Cortex of kidney (tissue), 1 donor: ENCODE measurements at places on chromosomes 7 and 10.

GRCh38 chr10:132066186-132066585 is 440 bp downstream of the JAKMIP3 start:
- DNase-seq = no peak

- no peak for DNase-seq
Observed at GRCh38 chr10:10044922-10045764, 972.5 kb upstream of the CELF2 start.

- DNase-seq = no peak
Observed at GRCh38 chr10:6058682-6059475, 3.3 kb downstream of the IL2RA start.

- no peak for DNase-seq
Observed at GRCh38 chr7:86768394-86768793, 124.7 kb downstream of the GRM3 start.

DNA sequence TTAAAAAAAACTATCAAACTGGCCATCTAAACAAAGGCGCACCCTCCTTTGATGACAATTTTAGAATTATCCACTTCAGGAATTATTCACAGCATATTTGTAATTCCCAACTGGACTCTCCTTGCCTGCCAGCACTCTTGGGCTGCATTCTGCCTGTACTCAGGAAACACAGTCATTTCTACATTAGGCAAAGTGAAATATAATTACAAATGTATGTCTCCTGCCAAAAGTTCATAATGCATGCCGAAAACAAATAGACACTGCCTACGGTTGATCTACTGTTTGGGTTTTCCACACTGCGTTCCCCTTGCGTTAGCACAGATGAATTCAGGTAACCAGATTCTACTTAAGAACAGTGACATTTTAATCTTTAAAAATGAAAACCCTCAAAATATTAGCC is 1.9 kb downstream of the HGF start:
- no peak for DNase-seq

GRCh38 chr7:92417913-92418312 is 29.4 kb upstream of the GATAD1 start:
- DNase-seq = no peak

- DNase-seq = no peak
Observed at GRCh38 chr7:19762631-19763030, 10.8 kb downstream of the TMEM196 start.

DNA sequence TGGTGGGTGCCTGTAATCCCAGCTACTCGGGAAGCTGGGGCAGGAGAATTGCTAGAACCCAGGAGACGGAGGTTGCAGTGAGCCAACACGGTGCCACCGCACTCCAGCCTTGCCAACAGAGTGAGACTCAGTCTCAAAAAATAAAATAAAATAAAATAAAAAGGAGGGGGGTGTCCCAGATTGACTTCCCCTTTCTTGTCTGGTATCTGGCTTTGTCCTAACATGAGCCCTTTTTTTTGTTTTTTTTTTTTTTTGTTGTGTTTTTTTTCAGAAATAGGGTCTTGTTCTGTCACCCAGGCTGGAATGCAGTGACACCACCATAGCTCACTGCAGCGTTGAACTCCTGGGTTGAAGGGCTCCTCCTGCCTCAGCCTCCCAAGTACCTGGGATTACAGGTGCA is 4.7 kb downstream of the CASP2 start:
- no peak for DNase-seq

- DNase-seq = no peak
Observed at GRCh38 chr7:130332259-130333053, 12.2 kb upstream of the CPA5 start.

- no peak for DNase-seq
Observed at GRCh38 chr7:4715410-4715776, 33.3 kb downstream of the FOXK1 start.

- no peak for DNase-seq
Observed at GRCh38 chr10:16116404-16117304, 256.3 kb upstream of the MINDY3 start.

DNA sequence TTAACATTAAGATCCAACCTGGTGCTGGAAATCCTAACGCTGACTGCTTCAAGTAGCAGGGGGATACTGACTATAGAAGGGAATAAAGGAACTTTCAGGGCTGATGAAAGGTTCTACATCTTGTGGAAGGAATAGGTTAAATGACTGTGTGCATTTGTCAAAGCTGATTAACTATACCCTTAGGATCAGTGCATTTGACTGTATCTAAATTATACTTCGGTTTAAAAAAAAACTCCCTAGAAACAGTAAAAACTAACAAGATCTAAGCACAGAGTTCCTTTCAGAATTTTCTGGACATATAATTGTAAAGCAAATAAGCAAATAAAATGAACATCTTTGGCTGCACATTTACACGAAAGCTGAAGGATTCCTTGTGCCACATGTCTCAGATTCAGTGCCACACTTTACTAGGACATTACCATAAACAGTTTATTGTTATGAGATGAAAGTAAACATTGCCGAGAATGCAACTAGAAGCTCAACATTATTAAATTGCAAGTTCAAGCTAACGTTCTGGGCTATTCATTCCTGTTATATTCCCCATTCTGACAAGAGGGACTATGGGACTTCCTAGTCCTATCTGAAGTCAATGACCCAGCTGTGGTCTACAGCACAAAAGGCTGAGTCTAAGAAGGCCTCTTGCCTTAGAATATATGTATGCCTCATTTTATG is 20.7 kb downstream of the ANK3 start:
- DNase-seq = no peak

GRCh38 chr10:14309593-14309992 is 21.1 kb downstream of the FRMD4A start:
- no peak for DNase-seq

- DNase-seq = no peak
Observed at GRCh38 chr7:45220846-45221618, 63.4 kb downstream of the RAMP3 start.

GRCh38 chr10:96288151-96288621 is 16.0 kb upstream of the DNTT start:
- DNase-seq = no peak

GRCh38 chr7:155191137-155191536 is 106.5 kb upstream of the INSIG1 start:
- DNase-seq = no peak

DNA sequence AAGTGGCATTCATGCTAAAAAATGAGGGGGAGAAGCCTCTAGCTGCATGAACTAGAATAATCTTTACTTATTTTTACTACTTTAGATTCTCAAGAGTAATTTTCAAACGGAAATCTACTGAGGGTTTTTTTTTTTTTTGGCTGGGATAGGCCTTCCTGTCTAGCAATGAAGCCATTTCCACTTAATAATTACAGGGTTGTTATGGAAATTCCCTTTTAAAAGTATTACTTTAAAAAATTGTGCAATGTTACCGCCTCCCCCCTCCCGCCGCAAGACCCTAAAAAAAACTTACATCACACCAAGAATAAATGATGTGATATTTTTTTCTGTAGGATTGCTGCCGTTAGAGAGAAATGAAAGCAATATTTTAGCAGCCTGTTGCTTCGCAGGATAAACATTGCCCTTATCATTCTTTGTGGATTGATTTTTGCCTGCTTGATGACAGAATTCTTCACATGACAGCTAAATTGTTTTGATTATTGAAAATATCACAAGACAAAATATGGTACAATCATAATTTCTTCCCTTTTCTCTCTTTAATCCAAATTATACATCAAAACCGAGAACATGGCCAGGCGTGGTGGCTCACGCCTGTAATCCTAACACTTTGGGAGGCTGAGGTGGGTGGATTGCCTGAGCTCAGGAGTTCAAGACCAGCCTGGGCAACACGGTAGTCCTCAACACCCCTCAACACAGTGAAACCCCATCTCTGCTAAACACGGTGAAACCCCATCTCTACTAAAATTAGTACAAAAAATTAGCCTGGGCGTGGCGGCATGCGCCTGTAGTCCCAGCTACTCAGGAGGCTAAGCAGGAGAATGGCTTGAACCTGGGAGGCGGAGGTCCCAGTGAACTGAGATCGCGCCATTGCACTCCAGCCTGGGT is 32.8 kb downstream of the ARL4A start:
- no peak for DNase-seq

DNA sequence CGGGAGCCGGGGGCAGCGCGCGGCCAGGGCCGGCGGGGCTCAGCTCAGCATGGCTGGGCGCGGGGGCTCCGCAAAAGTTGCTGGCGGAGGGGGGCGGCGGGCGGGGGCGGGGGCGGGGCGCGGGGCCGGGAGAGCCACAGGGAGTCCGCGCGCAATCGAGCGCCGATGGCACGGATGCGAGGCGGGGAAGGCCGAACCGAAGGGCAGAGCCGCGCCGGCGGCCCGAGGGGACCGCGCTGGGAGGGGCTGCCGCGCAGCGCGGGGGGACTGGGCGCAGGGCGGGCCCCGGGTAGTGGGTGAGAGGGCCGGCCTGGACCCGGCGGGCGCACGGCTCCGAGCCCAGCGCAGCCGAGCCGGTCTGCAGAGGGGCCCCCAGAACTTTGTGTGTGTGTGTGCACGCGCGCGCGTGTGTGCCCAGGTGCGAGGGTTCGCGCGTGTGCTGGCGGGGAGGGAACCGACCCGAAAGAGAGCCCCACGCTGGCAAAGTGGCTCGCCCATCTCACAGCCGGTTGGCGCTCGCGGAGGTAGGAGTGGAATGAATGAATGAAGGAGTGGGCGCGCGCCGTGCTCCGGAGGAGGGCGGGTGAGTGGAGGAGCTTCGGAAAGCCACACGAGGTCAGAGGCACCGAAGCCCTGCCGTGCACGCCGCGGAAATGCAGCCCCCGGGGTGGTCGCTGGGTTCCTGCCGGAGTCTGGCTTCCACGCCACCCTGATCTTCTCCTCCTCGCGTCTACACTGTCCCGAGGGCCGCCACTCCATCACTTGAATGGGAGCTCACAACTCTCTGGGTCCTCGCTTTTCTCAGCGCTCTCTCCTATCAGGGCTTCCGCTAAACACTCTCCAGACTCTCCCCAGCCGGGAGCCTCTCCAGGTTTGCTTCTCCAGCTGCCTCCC is at the start of gene HIPK2:
Gene HIPK2 (minus strand): TSS at position 51 of the 894 bp plus-strand sequence. CDS start 375 bp downstream, outside the sequence.
- no peak for DNase-seq

DNA sequence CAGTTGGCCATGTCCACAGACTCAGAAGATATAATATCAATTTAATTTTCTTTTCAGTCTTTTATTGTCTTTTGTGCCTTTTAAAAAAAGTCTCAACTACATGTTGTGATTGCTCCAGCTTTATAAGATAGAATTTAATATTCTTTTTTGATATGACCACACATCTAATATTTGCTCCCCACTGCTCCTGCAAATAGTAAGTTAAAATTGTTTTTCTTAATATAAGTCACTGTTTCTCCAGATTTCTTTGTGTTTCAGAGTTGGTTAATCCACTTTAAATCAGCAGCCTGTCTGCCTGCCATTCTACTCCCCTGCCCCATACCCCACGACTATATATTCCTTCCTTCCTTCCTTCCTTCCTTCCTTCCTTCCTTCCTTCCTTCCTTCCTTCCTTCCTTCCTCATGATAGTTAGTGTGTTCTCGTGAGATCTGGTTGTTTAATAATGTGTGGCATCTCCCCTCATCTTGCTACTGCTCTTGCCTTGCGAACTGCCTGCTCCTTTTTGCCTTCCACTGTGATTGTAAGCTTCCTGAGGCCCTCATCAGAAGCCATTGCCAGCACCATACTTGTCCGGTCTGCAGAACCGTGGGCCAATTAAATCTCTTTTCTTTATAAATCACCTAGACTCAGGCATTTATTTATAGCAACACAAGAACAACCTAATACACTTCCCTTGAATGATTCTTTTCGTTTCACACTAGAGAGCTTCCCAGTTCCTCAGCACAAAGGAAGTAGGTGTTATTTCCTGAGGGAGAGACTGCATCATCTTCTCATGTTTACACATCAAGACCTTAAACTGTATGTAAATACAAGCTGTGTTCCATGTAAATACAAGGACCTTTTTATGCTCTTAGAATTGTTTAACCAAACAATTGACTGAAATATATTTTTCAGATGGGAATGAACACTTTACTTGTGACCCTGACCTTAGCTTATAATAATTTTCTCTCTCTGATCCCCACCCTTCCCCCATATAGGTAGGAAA is 24.5 kb downstream of the TAS2R16 start:
- DNase-seq = no peak

DNA sequence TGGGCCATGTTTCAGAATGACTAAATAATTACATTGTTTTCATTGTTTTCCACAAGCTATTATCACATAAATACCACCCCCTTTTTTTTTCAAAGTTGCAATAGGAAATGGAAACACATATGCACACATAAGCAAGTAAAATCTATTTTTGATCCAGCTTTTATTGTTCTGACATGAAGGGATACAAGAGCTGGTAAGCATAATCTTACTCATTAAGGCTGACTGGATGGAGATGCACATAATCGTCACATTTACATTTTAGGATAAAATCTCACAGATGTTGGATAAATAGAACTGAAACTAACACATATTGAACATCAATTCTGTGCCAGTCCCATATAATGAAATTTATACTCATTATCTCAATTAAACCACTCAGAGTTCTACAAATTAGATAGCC is 84.5 kb upstream of the CHRM2 start:
- no peak for DNase-seq

DNA sequence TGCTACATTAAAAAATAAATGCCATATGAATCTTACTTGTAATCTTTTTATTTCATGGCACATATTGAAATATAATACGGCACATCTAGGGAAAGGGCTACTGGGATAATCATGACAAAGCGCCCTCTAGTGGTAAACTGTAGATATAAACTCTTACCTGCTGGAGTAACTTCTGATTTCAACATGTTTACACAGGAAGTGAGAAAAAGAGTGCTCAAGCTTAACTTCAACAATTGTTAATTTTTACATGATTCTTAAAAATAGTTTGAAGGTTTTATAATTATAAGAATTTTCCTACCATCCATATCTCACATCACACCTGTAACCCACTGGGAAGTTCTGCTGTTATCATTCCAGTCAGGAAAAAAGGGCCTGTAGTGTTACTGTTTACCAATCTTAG is 2.0 kb upstream of the HEPACAM2 start:
- DNase-seq = no peak

DNA sequence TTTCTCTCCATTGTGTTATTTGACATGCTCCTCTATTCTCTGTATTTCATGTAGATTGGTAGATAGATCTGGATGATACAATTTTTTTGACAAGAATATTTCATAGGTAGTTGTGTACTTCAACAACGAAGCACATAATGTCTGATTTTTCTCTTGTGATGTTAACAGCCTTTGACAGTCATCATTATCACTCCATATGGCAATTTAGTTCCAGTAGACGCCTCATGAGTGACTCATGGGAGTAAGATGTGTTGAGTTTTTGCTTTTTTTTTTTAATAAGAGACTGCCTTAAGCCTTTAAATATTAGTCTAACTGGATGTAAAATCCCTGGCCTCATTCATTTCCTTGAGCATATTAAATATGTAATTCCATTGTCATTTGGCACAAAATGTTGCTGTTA is 123.5 kb upstream of the ZNF32 start:
- no peak for DNase-seq

DNA sequence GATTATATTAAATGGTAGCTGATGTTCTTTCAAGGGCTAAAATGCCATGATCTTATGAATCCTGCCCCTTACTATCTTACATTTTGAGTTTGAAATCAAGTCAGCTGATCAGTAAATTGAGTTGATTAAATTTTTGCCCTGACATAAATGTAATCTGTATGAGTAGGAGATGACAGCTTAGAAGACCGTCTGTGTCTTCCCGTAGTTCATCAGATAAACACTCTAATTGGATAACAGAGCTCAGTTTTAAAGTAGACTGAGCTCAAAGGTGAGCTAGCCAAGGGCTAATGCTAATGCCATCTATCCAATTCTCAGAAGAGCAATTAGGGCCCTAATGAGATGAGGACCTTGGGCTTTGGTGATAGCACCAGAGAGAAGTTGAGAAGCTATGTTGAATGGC is 82.9 kb downstream of the LRRC4 start:
- DNase-seq = no peak
